ENCODE measurements at places on chromosomes 6 and 20. TPM values are rescaled to one million over a fixed set of nuclear protein-coding genes. Genes with fewer than 3 reads are reported as not detected.

Gene DNMT3B
- total RNA-seq, result 0.63 TPM

Gene RIN2
- 0.24 TPM for total RNA-seq

Gene XKR7
- not detected for total RNA-seq

Gene CLPSL2
- not detected for total RNA-seq

Gene GSTA1
- total RNA-seq, result 0.18 TPM

Gene LRRN4
- 0.08 TPM for total RNA-seq

Gene CFAP206
- not detected for total RNA-seq

- DNase-seq, result no peak
Observed at GRCh38 chr6:70790483-70791224, 123.0 kb downstream of the SMAP1 start.

DNA sequence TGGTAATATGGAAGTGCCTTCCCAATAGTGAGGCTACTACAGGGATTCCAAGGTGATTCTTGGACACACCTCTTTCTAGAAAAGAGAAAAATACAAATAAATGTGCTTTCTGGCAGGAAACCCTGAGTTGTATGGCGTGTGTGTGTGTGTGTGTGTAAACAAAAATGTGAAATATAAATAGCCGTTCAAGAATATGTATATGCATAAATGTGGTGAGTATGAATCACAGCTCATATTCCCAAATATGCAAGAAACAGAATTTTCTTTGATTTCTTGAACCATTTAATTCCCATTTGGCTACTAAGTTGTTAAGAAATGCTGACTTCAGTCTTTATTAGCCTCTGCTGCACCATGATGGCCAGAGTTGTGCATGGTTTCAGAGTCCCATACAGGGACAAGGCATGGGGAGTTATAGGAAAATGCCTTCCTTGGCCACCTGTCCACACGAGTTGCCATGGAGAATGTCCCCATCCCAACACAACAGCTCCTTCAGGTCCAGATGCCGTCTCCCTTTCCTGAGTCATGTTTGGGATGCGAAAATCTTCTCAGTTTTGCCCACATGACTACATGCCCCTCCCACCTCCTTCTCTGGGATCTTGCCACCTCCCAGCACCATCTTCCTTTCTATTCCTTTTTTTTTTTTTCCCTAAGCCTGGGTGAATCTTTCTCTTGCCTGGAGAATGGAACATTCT lies 312.4 kb upstream of the ECI2 start:
- no peak for DNase-seq

GRCh38 chr6:6418421-6418820 lies 98.0 kb upstream of the F13A1 start:
- no peak for DNase-seq

GRCh38 chr20:50569864-50570836 lies 60.0 kb downstream of the PTPN1 start:
- no peak for DNase-seq

DNA sequence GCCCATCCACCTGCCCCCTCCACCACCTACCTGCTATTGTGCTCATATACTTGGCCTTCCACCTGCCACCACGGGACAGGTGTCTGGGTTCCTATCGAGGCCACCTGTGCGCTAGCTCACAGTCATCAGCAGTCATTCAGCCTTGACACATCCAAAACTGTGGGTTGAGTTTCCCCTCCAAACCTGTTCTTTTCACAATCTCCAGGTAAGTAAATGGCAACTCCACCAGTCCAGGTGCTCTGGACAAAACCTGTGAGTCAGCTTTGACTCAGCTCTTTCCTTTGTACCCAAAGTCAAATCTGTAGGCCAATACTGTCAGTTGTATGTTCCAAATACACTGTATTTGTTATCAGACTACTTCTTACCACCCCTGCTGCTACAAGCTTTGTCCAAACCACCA lies 52.6 kb downstream of the SPTLC3 start:
- no peak for DNase-seq

- DNase-seq, result no peak
Observed at GRCh38 chr6:113276601-113277000, 580.5 kb upstream of the MARCKS start.

- no peak for DNase-seq
Observed at GRCh38 chr20:50221501-50222308, 31.1 kb downstream of the CEBPB start.

DNA sequence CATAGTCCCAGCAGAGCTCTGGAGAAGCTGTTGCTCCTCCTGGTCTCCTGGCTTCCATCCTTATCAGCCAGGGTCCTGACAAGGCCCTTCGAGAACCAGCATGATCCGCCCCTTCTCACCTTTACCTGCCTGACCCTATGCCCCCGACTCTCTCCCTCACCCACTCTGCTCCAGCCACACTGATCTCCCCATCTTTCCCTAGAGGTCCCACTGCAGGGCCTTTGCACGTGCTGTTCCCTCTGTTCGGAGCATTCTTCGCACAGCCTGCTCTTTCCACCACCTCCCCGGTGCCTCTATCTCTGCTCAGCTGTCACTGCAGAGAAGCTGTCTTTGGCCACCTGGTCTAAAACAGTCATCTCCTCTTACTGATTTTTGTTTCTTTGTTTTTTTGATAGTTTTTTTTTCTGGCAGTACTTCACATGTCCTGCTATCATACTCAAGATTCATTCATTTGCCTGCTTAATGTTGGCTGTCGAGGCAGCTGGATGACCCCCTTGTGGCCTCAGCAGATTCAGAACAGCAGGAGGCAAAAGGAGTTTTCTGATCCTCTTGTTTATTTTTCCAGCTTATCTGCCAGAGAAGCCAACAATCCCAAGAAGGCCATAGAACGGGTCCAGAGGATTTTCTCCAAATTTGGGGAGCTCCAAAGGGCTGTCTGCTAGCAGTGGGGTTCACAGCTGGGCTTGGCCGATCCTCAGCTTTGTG lies 1.6 kb upstream of the PTGIS start:
- no peak for DNase-seq

DNA sequence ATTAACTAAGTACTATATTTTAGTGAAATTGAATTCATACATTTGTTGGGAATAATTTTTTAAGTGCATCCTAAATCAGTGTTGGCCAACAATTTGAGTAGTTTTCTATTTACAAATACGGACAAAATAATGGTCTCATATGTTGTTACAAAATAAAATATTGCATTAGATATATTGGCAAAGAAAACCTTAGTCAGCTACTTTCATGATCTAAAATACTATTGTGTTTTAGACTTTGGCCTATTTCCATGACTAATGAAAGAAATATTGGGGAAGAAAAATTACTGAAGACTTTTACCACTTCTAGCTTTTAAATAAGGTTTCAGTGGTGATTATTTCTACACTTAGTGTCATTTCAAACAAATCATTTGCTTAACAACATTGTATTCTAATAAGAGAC lies 498.0 kb downstream of the KHDRBS2 start:
- DNase-seq, result no peak

DNA sequence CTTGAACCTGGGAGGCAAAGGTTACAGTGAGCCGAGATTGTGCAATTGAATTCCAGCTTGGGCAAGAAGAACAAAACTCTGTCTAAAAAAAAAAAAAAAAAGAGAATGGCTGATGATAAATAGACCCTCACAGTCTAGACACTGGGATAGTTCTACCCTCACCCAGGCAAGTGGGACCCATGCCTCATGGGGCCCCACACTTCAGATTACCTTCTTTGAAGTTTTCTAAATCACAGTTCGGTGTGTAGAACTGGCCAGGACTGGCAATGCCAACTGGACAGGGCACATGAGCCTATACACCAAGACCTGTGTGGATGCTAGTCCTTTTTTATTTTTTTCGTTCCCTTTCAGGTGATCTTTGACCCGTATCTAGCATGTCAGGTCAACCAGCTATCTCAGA lies 24.3 kb upstream of the VIP start:
- no peak for DNase-seq

- DNase-seq, result no peak
Observed at GRCh38 chr6:89564752-89565427, 73.7 kb downstream of the LYRM2 start.

GRCh38 chr6:165268987-165269386 lies 40.4 kb downstream of the C6orf118 start:
- no peak for DNase-seq

DNA sequence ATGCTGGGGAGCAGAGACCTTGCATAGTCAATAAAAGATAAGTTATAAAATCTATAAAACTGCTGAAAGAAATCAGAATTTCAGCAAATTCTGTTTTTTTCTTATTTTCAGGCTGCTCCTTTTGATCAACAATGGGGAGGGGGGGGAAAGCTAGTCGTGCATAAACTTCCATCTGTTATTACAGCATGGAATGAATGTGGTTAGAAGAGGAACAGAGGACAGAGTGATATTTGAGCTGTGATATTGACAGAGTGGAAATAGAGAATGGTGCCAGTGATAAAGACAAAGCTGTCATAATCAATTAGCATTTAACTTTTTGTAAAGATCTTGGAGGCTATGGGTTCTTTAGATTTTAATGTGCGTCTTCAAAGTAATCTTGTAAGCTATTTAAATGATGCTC lies 43.4 kb upstream of the QKI start:
- no peak for DNase-seq

- no peak for DNase-seq
Observed at GRCh38 chr6:152478377-152479010, 158.7 kb downstream of the SYNE1 start.

DNA sequence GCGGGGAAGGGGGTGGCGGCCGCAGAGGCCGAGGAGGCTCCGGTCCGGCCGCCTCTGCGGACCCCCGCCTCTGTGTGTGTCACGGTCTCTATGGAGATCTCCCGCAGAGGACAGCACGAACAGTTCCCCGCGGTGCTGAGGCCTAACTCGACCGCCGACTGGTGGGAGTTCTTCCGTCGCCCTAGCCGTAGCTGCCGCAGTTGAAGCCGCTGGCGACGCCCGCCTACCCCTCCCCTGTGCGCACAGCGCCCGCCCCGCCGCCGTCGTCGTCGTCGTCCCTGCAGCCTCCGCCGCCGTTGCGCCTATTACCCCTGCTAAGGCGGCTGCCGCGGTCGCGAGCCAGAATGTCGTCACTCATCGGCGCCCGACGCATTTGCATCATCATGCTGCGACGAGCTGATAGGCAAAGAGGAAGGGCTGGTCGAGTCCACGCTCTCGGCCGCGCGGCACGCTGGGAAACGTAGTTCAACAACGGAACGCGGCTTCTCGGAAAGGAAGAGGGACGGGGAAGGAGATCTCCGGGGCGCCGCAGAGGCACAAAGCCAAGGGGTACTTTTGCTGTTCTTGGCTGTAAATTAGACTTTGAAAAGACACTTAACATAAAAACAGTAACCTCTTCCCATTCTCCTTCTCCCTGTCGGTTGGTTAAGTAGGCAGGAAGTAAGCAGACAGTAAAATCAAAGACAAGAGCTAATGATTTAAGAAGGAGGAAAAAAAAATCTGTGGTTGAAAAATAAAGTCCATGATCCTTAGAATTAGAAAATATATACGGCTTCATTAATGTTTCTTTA lies at the start of gene NUP153:
Gene NUP153, minus strand, starts transcription at position 346 of the 791 bp plus-strand sequence. CDS start 538 bp downstream, outside the sequence.
- DNase-seq, result peak; percentile 100

GRCh38 chr6:109358204-109358603 lies 24.1 kb downstream of the CD164 start:
- DNase-seq, result no peak

DNA sequence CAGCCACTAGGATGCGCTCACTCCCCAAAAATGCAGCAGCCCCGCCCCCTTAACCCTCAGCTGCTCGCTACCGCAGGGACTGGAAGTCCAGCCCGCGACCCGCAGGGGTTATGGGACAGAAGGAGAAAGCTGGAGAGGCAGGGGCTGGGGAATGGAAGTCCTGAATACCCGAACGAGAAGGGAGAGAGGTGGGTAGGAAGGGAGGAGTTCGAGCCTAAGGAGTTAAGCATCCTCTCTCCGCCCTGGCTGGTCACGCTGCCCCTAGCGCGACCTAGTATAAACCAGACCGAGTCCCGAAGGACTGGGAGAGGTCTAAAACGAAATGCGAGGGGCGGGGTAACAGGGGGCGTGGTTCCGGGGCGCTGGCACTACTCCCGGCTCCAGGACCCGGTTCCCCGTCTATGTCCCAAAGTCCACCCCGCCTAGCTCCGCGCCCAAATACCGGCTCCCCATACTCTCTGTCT lies 448 bp upstream of the DDAH2 start:
- peak; percentile 80 for DNase-seq

DNA sequence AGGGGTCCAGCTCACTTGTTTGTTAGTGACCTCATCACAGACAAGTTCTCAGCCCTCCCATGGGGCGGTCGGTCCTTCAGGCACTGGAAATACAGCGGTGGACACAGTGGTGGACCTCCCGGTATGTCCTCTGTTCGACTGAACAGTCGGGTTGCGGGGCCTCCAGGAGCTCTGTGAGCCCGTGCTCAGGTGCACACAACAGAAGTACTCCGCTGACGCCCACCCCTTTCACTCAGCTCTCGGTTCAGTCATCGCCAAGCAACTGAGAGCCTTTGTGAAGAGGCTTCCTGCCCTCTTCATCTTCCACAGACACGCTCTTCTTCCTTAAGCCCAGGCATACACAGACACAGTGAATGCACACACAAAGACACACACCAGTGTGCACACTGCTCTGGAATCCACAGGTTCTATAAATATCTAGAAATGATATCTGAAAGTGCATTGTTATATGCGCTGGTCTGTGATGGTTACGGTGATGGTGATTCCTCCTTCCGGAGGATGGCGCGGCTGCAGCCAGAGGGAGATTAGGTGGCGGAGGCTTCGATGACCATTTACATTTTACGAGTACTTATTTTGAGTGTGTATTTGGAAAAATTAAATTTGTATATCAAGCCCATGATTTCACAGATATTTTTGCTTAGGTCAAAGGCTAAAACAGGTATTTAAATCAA lies 46.8 kb upstream of the BHLHE23 start:
- DNase-seq, result no peak

DNA sequence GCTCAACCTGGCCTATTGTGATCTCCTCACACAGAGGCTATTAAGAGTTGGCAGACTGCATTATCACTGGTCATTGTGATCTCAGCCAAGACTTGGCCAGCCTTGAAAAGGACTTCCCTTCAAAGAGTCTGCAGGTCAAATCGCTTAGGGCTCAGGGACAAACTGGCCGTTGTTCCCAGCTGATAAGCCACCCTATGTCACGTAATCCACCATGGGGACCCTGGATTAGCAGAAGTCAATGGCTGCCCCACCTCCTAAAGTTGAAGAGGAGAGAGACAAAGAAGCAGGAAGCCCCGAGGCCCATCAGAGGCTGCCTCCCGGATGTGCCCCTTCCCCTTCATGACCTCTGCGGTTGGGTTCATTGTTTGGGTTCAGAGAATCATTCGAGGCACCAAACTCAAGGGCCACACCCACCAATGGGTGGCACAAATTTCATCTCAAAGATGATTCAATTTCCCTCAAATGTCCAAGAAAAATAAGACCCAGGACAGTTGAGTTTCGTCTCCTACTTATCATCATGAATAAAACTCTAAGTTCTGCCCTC lies 56.6 kb downstream of the BPIFB1 start:
- no peak for DNase-seq

DNA sequence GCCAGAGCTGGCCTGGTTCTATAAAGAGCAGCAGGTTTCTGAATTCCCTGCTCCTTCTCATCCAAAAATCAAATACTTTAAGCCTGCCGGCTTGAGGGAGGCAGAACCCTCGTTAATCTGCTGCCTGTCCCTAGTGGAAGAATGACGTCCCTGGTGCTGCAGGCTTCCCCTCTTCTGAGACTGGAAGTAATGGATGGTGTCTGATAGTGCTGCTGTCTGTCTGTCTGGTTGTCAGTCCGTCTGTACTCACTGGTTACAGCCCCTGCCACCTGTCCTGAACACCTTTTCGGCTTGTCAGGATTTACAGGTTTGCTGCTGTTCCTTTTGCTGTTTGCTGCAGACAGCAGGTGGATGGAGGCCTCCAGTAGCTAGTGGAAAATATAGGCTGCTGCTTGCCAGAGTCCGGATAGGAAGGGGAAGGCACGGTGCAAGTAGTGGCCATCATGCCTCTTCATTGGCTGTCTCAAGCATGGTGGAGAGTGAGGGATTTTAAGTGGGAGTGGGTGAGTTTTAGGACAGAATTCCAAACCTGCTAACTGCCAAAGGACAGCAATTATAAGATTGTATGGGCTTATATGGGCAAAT lies 2.5 kb downstream of the RIMS1 start:
- no peak for DNase-seq
